ENCODE measurements at places on chromosomes 7 and 10.

DNA sequence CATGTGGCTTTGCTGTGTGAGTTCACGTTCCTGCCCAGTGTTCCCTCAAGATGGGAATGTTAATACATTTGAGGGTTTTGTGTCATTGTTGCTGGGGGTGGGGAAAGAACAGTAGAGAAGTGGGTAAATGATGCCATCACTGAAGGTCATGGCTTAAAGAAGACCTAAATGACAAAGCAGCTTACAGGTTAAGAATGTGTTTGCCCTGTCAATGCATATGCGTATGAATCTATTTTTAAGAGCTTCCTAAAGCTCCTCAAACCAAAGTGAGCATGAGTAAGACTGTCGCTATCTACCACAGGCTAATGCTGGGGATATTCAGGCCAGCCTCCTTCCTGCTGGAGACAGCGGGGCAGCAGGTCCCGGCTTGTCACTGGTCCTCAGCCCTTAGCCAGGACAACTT, 162.9 kb downstream of the CREB5 start:
- DNase-seq, result no peak

GRCh38 chr10:3935141-3935540, 150.1 kb upstream of the KLF6 start:
- no peak for DNase-seq

GRCh38 chr10:22704942-22705341, 9.4 kb downstream of the PIP4K2A start:
- no peak for DNase-seq

DNA sequence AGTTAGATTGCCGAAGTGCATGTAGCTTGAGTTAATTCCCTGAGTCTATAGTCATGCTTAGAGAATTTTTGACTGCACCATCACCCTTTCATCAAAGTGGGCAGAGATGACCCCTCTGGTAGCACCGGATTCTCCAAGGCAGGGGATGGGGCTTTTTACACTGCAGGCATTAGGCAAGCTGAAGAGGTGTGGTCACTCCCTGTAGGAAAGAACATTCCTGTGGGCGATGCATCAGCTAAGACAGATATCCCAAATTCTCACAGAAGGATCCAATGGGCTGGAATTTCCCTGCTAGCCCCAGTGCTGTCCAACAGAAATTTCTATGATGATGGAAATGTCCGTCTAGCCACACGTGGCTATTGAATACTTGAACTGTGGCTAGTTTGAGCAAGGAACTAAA, 118.2 kb downstream of the ADAM12 start:
- no peak for DNase-seq

- DNase-seq, result no peak
Measured at GRCh38 chr7:152382244-152382643, 53.6 kb downstream of the KMT2C start.

- DNase-seq, result no peak
Measured at GRCh38 chr10:17235136-17235535, 7.1 kb downstream of the VIM start.

All from Kasumi-1 (cell line).